ENCODE measurements at places on chromosomes 3 and 15.

- peak; percentile 64 for DNase-seq
Observed at GRCh38 chr15:57340682-57341259, 35.5 kb upstream of the CGNL1 start.

DNA sequence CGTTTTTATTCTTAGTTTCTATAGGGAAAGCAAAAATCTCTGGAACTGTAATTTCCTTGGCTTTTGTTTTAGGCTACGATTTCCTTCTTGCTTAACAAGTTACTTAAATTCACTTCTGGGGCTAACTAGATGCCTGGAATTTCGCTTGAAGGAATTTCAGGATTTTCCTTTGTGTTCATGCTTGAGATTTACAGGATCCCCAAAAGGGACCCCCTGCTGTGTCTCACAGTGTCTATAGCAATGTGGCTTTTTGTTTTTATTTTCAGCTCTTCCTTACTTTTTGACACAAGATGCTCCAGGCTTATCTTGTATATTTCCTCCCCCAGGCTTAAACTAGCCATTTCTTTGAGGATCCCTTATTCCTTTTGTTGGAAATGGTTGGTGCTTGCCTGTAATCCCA lies 95.5 kb upstream of the DPPA4 start:
- DNase-seq, result no peak

GRCh38 chr15:74053941-74054529 lies 28.3 kb downstream of the GOLGA6A start:
- DNase-seq, result peak; percentile 71

DNA sequence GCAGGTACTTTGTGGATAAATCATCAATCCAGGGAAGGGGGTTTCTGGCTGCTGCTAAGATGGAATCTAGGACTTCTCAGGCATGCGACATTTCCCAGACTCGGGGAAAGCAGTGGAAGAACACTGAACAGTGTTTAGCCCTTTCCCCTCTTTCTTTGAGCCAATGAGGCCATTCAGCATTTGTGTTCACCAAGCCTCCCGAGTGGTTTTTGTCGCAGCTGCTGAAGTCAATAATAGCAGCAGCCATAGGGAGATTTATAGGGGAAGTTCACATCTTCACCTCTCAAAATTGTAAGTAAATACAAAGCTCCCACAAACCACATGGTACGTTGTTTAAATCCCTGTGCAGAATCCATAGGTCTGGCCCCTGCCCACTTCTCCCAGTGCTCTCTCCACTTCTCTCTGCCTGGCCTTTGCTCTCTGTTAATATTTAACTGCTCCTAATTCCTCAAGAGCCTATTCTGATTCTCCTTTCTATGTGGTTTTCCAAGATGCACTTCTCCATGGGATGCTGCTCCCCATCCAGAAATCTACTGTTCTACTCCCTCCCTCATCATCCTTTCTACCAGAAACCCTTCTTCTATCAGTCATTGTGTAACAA lies 230.7 kb downstream of the SHQ1 start:
- no peak for DNase-seq

- no peak for DNase-seq
Observed at GRCh38 chr3:143831208-143831607, 17.1 kb downstream of the SLC9A9 start.

DNA sequence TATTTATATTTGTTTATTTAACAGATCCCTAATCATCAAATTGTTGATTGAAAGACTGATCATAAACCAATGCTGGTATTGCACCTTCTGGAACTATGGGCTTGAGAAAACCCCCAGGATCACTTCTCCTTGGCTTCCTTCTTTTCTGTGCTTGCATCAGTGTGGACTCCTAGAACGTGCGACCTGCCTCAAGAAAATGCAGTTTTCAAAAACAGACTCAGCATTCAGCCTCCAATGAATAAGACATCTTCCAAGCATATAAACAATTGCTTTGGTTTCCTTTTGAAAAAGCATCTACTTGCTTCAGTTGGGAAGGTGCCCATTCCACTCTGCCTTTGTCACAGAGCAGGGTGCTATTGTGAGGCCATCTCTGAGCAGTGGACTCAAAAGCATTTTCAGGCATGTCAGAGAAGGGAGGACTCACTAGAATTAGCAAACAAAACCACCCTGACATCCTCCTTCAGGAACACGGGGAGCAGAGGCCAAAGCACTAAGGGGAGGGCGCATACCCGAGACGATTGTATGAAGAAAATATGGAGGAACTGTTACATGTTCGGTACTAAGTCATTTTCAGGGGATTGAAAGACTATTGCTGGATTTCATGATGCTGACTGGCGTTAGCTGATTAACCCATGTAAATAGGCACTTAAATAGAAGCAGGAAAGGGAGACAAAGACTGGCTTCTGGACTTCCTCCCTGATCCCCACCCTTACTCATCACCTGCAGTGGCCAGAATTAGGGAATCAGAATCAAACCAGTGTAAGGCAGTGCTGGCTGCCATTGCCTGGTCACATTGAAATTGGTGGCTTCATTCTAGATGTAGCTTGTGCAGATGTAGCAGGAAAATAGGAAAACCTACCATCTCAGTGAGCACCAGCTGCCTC lies 14.7 kb downstream of the THBS1 start:
- DNase-seq, result no peak

Measured in T47D (cell line).